AG04450 (cell line): ENCODE measurements at places on chromosomes 2 and 18. TPM values are rescaled to one million over a fixed set of nuclear protein-coding genes. Genes with fewer than 3 reads are reported as not detected.

- DNase-seq: no peak
These were observed 56.5 kb downstream of the TCF7L1 start for GRCh38 chr2:85189606-85190270.

GRCh38 chr2:234512884-234513669, 16.2 kb upstream of the ARL4C start:
- DNase-seq: no peak

DNA sequence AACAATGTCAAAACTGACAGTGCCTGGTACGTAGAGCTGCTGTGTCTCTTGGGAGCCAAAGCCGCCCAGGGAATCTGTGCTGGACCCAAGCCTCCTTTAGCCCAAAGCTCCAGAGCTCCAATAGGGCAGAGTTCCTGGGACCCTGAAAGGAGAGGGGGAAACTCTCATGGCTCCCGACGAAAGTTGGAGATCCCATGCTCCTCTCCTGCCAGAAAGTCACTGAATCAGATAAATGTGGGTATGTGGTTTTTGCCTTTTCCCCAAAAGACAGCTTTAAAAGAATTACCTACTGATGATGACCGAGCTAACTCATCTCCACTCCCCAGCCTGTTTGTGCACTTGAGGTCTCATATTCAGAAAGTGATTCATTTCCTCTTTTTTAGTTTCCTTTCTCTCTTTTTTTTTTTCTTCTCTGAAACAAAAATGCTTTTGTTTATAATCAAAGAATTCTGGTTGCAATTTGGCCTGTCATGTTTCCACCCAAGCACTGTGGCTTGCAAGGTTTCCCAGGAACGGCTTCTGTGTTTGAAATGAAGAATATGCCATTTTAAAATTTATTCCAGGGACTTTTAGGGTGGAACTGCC, 14.1 kb upstream of the PMAIP1 start:
- no peak for DNase-seq

DNA sequence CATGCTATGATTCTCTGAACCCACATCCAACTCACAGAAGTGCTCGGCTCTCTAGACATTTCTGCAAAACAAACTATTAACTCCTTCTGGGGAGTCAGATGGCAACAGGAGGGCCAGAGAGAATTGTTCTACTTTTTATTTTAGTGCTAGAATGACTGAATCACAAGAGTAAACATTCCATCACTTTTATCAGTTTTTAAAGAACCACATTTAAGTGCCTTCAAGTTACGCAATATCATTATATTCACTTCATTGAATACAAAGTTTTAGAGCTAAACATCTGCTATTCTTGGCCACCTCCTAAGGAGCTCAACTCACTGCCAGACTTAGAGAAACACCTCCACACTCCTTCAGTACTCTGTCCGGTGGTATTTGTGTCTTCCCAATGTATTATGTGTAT, 22.4 kb downstream of the B4GALT6 start:
- DNase-seq: no peak

The IL36G gene
- polyA plus RNA-seq: not detected in 2 replicates

The FLACC1 gene
- polyA plus RNA-seq: 0.58 and 1.1 TPM in 2 replicates

DNA sequence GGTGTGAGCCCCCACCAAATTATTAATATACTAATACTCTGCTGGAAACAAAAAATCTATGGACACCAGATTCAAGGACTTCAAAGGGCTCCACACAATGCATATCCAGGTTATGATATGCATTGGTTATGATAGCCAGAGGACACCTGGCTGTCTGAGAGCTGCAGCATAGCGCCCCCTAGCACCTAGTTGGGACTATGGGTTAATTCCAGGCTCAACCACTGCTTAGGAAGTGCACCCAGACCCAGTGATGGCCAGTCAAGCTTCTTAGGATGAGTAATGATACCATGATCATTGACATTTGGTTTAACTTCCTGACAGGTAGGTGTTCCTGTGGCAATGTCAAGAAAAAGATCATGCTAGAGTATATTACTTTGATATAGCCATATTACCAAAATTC, 3.8 kb upstream of the FRZB start:
- no peak for DNase-seq

GRCh38 chr2:7044253-7045250, 127.3 kb downstream of the RNF144A start:
- peak; percentile 1 for DNase-seq

The RGPD3 gene
- polyA plus RNA-seq: 0.07 and 0.15 TPM in 2 replicates
